ENCODE measurements at places on chromosomes 5 and 9.

DNA sequence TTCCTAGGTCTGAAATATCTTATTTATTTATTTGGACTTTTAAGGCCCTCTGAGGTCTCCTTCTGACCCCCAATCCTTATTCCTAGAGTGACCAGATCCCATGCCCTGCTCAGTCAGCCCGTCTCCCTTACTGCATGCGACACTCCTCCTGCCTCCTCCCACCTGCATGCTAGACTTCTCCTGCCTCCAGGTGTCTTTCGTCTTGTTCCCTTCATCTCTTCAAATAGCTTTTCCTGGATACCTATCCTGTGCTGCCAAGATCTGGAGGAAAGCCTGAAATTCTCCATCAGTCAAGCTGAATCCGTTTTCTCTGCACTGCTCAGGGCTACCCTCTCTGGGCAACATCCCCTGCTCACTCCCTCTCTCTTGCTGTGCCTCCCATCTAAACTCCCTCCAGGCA is 81.0 kb downstream of the PRDM6 start:
- DNase-seq = no peak

DNA sequence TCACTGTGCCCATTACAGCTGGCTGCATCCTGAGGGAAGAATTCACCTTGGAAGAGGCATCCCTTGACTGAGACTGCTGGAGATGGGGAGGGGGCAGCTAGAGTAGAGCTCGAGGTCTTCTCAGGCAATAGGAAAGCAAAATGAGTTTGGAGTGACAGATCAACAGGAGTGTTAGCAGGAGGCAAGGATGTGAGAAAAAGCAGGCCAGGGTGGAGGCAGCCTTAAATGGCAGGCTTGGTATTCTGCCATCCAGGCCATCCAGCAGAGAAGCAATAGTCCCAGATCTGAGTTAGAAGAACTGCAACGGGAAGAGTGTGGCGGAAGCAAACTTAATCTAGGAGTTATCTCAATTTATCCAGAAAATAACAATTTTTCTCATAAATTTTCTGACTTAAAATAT is 6.1 kb downstream of the ADAMTS12 start:
- DNase-seq = no peak

DNA sequence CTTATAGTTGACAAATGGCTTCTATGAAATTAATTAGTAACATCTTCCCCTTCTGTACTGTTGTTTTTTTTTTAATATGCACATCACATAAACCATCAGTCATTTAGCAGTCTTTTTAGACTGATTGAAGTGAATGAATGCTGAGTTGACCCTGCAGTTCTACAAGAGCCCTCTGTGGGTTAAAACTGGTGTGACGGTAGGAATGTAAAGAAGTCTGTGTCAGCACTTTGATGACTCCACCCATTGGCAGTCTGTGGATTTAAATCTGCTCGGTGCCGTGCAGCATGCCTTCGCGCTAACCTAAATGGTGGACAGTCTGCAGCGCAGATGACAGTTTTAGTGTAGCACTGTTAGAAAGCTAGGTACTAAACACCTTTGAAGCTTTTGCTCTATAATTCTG is 3.1 kb downstream of the GTF3C4 start:
- peak; percentile 68 for DNase-seq

DNA sequence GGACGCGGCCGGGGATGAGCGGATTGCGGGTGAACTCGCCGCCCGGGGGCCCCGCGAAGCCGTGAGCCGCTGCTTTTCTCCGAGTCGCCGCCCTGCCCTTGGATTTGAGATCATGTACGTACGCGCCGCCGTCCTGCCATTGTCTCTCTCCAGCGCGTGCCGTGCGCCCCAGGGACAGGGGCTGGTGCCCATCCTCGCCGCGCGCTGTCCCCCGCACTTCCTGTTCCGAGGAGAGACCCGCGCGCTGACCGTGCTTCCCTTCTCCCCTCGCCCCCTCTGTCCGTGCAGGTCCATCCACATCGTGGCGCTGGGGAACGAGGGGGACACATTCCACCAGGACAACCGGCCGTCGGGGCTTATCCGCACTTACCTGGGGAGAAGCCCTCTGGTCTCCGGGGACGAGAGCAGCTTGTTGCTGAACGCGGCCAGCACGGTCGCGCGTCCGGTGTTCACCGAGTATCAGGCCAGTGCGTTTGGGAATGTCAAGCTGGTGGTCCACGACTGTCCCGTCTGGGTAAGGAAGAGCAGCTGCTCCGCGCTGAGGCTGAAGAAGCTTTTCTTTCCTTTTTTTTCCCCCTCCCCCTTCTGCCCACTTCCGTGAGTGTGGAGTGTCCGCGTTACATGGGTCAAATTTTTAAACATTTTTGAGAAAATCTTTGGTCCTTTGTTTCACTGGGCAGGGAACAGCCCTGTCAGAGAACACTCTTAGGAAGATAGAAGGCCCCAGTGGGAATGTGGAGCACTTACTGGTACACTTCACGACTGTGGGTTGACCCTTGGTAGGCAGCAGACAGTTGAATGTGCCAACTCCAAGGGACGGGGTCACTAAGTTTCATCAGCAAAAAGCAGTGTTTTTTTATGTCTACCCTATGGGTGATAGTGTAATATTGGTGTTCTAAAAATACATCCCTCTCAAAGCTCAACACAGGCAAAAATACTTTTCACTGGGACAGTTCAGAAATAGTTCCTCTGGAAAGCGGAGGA is 727 bp downstream of the RHOBTB3 start:
- peak; percentile 53 for DNase-seq

GRCh38 chr5:56656846-56657726 is 158.3 kb upstream of the MAP3K1 start:
- no peak for DNase-seq

- no peak for DNase-seq
Measured at GRCh38 chr9:123435471-123435870, 79.5 kb downstream of the CRB2 start.

- DNase-seq = no peak
Measured at GRCh38 chr5:76376148-76376865, 26.8 kb upstream of the IQGAP2 start.

DNA sequence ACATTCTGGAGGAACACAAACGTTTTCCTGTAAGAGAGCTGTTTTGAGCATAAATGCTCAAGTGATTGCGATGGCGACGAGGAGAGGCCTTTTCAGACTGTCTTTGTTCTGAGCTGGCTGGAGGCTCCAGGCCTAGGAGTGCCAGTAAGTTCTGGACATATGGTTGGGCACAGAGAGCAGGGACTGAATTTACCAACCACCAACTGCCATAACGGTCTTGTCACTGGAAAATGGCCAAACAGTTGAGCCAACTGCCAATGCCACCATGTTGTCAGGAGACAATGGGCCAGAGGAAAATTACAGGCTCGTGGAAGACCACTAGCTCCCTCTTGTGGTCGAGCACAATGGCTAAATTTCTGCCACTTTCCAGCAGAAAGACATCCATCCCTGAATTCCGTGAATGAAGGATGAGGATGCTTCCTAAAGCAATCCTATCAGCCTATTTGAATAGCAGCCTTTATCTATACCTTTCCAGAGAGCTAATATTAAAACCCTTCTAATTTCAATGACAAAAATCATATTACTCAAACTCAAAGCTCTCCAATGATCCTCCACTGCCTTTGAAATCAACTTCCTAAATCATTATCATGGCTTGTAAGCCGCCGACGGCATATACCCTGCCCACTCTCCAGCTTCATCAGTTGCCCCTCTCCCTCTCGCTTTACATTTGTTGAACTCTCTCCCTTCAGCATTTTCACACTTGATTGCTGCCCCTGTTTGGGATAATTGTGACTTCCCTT is 66.9 kb upstream of the GLIS3 start:
- peak; percentile 74 for DNase-seq

DNA sequence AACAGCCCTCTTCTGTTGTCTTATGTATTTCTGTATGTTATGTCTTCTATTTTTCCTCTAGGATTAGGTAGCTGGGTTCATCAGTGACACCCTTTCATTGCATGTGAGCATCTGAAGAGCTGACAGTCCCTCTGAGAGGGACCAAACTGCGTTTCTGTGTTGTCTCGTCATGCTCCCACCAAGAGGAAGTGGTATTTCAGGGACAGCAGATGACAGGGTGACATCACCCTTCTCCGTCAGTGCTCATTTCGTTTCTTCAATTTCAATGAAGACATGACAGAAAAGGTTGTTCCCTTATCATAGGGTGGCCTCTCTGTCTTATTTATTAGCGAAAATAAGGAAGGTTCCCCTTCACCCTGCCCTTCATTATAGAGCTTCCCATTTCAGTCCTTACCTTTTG is 225.9 kb upstream of the NR4A3 start:
- no peak for DNase-seq

- peak; percentile 95 for DNase-seq
Measured at GRCh38 chr9:130689937-130690700, 3.5 kb upstream of the EXOSC2 start.

DNA sequence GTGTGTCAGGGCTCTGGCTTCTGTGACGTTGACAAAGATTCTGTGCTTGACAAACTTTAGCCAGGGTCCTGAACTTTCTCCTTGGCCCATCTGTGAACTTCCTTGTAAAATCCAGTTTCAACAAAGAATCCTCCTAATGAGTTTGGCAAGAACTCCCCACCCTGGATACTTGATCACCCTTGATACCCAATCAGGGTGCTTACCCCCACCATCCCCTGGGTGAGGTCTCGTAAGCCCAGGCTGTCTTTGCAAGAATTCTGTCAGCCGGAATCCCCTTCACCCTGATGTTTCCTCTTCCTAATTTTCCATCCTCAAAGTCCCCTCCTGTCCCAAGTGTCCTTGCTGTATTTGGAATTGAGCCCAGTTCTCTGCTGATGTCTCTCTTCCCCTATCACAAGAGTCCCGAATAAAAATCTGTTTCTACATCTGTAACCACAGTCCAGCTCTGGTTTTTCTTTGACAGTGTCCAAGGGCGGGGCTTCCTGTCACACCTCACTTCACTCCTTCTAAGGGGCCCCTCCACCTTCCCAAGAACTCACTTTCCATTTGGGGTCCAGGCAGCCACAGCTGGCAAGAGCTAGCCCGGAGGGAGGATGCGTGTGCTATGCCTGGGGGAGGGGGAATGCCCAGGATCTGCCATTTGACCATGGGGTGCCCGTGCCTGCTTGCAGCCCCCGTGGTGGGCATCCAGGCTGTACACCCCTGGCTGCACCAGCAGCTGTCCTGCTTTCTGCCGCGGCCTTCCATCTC is 2.7 kb upstream of the CARD19 start:
- no peak for DNase-seq

- peak; percentile 90 for DNase-seq
Measured at GRCh38 chr5:132363431-132364112, 5.9 kb upstream of the SLC22A5 start.

DNA sequence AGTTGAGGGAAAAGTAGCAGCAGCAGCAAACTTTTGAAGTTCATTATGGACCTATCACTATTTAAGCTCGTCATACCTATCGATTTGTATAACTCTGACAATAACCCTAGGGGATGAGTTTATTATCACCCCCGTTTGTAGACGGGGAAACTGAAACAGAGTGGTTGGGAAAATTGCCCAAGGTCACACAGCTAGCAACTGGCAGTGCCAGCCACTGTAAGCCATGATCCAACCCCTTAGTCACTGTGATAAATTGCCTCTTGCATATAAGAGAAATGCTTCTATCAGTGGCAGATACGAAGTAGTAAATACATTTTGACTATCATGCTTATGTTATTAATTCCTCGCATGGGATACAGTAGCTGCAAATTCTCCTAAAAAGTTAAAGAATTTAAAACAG is 73.3 kb upstream of the ATP10B start:
- DNase-seq = no peak
